GM23338 (cell line): ENCODE measurements at places on chromosomes 5 and 9. TPM values are rescaled to one million over a fixed set of nuclear protein-coding genes. Genes with fewer than 3 reads are reported as not detected.

FGF18 gene
- 0.56 TPM in 1 of 2 replicates, not detected in the other for total RNA-seq

PTGS1 gene
- 1.0 and 1.3 TPM in 2 replicates for total RNA-seq

GDA gene
- 4.1 and 5.8 TPM in 2 replicates for total RNA-seq

VLDLR gene
- 46.3 and 49.8 TPM in 2 replicates for total RNA-seq

PCDHGC4 gene
- 2.3 and 3.0 TPM in 2 replicates for total RNA-seq

- peak; percentile 95 for DNase-seq
These were observed 171.7 kb downstream of the TTC39B start for GRCh38 chr9:15135164-15135792.

GRCh38 chr5:127440831-127441230, 76.6 kb upstream of the PRRC1 start:
- DNase-seq: no peak

DNA sequence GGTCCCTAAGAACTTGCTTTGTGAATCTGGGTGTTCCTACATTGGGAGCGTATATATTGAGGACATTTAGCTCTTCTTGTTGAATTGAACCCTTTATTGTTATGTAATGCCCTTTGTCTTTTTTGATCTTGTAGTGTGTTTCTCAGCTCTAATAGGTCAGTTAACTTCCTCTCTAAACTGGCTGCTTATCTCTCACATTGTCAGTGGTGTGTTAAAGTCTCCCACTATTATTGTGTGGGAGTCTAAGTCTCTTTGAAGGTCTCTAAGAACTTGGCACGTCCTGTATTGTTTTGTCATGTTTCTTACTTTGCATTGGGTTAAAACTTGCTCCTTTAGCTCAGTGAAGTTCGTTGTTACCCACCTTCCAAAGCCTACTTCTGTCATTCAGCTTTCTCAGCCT, 36.2 kb downstream of the RIC1 start:
- DNase-seq: no peak

DNA sequence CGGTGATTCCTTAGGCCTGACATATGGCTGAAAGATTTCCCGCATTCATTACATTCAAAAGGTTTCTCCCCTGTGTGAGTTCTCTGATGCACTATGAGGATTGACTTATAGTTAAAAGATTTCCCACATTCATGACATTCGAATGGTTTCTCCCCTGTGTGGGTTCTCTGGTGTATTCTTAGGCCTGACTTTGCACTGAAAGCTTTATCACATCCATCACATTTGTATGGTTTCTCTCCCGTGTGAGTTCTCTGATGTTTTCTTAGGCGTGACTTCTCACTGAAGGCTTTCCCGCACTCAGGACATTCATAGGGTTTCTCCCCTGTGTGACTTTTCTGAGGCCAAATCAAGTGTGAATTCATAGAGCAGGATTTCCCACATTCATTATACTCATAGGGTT, 35.8 kb downstream of the ZNF782 start:
- DNase-seq: peak; percentile 20

- DNase-seq: no peak
These were observed 16.5 kb downstream of the CSF2 start for GRCh38 chr5:132090107-132090506.

DNA sequence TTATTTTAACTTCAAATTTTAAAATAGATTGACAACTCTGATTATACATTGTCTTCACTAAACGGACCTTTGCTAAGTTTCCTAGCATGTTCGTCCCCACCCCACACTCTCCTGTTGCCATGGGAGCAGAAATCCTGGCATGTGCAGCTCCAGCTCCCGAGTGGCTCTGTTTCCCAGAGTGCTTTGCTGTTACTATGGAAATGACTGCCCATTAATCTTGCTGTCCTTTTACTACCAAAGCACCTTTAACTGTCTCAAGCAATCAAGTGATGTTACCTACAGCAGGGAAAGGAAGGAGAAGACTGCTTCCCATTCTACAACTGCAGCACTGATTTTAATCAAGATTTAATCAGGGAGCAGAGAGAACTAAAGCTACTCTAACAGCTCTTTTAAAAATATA, 212.0 kb upstream of the KIF2A start:
- DNase-seq: peak; percentile 7

GRCh38 chr9:97406620-97407177, 5.2 kb upstream of the TDRD7 start:
- no peak for DNase-seq

DNA sequence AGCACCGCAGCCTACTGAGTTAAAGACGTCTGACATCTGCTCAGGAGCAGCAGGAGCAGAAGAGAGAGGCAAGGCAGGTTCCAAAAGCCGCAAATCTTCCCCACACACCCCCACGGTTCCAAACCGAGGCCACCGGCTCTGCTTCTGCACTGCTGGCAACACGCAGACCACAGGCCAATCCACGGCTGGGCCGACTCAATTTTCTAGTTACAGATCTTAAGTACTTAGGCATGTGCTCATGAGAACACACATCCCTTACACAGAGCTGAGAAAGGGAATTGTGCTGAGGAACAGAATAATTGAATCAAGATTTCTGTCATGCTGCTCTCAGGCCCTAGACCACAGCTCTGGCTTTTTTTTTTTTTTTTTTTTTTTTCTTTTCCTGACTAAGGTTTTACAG, 32.6 kb downstream of the PAX5 start:
- DNase-seq: no peak

DNA sequence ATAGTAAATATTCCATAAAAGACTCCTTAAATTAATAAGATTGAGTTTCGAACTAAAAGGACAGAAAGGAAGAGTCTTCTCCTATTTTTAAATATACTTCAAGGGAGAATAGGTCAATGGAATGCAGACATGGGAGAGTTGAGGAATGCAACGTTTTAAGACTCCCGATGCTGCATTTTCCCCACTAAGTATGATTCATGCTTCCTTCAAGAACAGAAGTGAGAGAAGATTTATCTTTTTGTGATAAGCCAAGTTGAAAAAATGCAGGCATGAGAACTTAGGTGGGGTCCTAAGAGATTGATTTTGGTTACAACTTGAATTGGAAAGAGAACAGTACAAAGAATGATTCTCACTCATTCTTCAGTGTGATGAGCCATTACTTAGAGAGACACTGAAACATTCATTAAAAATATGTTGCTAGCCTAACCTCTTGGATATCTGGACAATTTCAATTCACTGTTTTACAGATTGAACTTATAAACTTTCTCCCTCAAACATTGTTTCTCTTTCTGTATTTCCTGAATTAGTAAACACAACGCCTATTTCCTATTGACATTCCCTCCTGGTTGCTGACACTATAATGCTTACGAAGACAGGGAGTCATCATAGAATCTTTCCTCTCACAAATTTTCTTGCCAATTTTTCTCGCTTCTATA, 1666.1 kb upstream of the WWC1 start:
- DNase-seq: peak; percentile 46

DNA sequence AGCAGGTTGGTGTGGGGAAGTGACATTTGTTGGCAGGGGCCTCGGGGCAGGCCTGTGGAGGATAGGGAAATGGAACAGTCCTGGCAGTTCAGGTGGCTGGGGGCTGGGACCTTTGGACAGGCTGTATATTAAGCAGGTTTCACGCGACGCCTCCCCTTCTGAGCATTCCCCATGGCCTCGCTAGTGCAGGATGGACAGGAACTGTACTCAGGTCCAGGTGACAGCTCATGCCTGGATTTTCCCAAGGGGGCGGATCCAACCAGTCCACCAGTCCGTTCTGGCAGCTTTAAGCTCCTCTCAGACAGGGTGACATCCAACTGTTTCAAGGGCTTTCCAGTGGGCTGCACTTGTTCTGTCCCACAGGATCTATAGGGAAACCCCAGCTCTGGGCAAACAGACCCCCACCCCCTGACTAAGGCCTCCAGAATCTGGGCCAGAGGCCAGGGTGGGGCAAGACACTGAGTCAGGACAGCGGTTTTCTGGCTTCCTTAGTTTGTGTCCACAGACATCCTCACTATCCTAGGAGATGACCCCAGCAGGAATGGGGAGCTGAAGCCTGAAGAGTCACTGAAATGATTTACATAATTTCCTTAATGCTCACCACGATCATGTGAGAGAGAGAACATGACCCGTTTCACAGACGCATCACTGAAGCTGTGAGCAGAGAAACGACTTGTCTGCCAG, 20.9 kb downstream of the CSF2 start:
- DNase-seq: no peak

DNA sequence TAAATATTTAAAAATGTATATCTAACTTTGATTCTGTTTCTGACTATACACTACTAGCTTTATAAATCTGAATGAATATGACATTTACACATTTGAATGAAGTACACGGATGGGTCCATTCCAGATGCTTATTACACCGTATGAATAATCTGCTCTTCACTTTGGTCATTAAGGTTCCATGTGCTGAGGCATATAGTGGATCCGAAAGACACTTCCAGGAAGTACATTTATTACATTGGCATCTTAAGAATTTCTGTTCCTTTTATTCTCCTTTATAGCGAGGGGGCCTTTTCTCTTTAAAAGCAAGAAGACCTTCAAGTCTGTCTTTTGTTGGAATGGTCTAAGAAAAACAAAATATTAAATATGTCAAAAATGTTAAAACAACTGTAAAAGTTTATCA, 147.6 kb downstream of the AUH start:
- no peak for DNase-seq

DNA sequence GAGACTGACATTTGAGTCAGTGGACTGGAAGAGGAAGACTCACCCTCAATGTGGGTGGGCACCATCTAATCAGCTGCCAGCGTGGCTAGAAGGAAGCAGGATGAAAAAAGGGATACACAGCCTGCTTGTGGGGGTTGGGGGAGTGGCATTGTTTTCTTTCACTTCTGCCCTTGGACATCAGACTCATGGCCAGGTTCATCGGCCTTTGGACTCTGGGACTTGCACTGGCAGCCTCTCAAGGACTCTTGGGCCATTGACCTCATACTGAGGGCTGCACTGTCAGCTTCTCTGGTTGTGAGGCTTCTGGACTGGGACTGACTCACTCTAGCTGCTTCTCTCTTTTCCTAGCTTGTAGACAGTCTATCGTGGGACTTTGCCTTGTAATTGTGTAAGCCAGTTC, 374.9 kb downstream of the TLE1 start:
- DNase-seq: no peak

DNA sequence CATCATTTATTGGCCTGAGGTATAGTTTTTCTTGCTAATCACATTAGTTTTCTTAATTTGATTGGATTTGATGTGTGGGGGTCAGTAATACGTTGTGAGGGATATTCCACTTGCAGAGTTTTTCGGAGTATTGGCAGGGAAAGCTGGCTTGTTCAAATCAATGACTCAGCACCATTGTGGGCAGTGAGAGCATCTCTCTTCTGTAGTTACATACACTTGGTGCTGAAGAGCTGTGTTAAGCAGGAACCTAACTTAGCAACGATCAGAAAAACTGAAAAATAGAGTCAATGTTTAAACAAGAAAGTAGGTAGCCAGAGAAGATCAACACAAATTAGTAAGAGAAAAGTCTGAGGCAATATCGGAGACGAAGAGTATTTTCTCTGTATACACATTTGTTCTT, 344.6 kb upstream of the EDIL3 start:
- no peak for DNase-seq

- no peak for DNase-seq
These were observed 52.7 kb downstream of the PIK3R1 start for GRCh38 chr5:68268101-68268851.

GRCh38 chr9:81047280-81047679, 642.1 kb downstream of the TLE1 start:
- DNase-seq: no peak
